ENCODE measurements at places on chromosomes 4 and X. TPM values are rescaled to one million over a fixed set of nuclear protein-coding genes. Genes with fewer than 3 reads are reported as not detected.
A peak's percentile ranks its signal among the peaks of the same experiment; 100 is the strongest.

DNA sequence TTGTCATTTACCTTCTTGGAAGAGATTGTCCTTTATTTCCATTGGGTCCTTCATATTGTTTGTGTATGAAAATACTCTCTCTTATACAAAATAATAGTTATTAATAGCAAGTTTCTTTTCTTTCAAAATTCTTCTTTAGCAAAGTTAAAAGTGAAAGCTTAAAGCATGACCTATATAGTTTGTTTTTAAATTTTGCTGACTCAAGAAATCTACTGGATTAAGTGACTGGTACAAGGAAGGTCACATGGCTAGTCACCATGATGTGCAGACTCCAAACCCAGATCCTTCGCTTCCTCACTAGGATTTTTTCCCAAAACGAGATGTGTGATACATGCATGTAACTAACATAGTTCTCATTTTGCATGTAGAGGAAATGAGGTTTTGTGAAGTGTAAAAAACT lies 322.7 kb downstream of the FRMPD4 start:
- DNase-seq, result no peak

Gene YIPF7
- not detected for total RNA-seq

DNA sequence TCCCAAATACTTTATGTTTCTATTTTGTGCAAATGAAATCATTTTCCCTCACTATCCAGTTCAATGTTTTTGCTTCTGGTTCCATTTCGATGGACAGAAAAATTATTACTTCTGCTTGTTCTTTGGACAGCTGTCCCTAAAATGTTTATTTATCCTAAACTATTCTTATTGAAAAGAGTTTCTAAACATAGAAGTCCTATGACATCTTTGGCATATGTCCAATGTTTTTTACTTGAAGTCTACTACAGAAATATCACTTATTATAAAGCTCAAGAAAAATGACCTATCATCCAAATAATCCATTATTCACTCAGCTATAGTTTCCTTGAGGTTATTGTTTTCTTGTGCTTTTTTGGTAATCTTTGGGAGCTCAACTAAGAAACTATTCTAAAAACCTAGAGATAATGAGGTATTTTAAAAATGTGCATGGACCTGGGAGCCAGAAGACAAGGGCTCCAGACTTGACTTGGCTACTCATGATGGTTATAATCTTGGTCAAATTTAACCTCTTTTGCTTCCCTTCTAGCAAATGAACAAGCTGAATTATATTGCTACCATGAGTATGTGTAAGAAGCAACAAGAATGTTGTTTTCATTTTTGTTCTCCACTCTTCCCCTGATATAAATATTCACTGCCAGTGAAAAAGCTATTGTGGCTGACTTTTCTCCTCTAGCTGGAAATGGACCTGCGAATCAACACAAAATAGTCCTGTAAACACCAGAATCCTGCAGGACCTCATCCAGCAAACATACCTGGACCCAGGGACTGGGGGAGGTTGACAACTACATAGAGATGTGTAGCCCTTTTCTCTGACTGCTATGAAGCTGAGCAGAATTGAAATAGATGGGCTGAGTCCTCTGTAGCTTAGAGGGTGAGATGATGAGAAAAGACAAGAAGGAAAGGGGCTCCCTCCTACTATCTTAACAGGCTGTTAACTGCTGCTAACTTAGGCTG lies 137.4 kb downstream of the FRYL start:
- DNase-seq, result no peak

GRCh38 chr4:78075986-78076385 lies 18.9 kb downstream of the FRAS1 start:
- no peak for DNase-seq

Gene RTL9
- total RNA-seq, result 0.26 TPM

GRCh38 chr4:84753321-84753972 lies 170.5 kb downstream of the CDS1 start:
- DNase-seq, result no peak

Gene GPC3
- total RNA-seq, result not detected

- peak; percentile 75 for DNase-seq
Observed at GRCh38 chrX:127708155-127708554, 344.0 kb downstream of the ACTRT1 start.

GRCh38 chr4:112510291-112511092 lies 5.5 kb downstream of the NEUROG2 start:
- no peak for DNase-seq

Gene ABLIM2
- not detected for total RNA-seq

GRCh38 chr4:176742211-176742610 lies 50.5 kb downstream of the VEGFC start:
- DNase-seq, result no peak
